ENCODE measurements at places on chromosomes 7 and 10.

DNA sequence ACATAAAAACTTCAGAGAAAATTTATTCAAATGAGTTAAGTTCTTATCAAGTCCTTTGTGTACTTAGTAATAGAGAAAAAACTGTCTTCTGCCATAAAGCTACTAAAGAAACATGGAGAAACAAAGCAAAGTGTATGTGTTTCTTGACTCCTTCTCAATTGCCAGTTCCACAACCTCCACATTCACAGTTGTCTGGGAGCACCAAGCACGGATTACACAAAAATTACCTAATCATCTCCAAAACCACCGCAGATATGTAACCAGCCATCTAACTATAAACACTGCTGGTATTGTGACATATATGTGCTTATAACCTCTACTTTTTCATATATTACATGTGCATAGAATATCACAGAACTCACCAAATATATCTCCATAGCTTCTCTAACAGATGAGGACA, 23.1 kb downstream of the MAGI2 start:
- no peak for DNase-seq

DNA sequence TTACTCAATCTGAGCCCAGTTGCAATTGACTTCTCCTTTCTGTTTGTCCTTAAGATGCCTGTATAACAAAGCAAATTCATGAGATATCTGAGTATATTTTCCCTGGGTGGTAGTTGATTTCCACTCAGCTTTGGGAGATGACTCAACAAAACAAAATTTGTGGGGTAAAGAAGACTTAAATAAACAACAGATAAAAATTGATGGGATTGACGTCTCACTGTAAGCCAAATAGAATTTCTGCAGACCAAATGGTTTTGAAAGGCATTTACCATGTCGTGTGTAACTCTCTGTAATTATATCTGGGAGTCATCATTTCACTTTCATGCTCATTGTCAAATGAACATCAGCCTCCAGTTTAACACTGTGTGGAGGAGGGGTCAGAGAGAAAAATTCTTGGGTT, 255.4 kb upstream of the MYO3A start:
- DNase-seq: no peak

DNA sequence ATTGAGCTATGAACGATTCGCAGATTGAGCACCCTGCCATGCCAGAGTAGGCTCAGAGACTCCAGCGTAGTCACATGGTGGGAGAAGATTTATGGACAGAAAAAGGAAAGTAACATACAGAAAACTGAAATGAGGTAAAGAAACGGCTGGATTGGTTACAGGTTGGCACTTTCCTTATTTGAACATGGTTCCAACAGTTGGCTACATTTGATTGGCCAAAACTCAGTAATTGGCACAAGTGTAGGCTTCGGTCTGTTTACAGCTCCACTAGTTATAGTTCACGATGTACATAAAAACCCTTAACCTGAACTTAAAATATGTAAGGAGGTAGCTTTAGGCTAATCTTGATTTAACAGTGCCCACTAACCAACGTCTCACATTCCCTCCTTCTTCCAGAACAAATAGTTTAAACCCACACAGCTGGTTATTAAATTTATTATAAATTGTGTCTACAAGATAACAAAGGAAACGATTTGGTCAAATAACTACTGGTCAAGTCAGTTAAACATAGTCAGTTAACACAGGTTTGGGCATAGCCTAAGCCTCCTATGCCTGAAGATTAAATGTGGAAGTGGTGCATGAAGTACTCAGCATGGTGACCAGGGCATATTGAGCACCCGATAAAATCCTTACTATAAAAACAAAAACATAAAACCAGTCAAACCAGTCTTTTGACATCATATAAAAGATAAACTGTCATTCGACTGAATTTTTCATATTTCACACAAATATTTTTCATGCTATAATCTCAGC, 17.9 kb upstream of the MTERF1 start:
- DNase-seq: no peak

- no peak for DNase-seq
Observed at GRCh38 chr10:33813871-33814270, 479.4 kb upstream of the NRP1 start.

DNA sequence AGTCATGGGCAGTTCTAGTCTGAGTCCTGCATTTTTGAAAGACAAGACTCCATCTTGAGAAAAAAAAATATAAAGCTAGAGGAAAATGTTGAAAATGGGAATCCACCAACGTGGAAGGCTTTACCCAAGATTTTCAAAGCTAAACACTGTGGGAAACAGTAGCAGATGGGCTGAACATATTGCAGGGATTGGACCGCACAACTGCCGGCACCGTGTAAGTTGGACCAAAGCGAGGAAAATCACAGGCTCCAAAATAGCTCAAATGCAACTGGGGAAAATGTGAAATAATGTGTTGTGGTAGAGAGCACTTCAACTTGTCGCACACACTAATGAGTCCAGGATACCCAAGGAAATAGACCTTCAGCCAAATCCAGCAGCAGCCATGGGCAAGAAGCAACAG, 26.4 kb upstream of the ADRB1 start:
- no peak for DNase-seq

DNA sequence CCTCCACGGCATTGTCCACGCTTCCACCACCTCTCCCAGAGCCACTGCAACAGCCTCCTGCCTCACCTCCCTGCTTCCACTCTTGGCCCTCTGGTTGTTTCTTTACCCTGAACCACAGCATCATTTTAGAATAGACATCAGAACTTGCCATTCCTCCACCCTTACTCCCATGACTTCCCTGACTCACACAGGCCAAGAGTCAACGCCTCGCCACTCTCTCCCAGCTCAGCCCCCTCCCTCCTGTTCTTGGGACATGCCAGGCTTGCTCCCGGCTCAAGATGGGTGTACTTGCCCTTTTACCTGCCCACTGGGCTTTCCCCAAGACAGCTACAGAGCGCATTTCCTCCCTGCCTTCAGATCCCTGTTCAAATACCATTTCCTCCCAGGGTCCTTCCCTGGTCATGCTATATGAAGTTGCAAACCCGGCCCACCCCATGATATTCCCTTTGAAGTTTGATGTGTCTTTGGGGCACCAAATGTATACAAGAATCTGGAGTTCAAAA, 429.1 kb downstream of the RPS24 start:
- no peak for DNase-seq

DNA sequence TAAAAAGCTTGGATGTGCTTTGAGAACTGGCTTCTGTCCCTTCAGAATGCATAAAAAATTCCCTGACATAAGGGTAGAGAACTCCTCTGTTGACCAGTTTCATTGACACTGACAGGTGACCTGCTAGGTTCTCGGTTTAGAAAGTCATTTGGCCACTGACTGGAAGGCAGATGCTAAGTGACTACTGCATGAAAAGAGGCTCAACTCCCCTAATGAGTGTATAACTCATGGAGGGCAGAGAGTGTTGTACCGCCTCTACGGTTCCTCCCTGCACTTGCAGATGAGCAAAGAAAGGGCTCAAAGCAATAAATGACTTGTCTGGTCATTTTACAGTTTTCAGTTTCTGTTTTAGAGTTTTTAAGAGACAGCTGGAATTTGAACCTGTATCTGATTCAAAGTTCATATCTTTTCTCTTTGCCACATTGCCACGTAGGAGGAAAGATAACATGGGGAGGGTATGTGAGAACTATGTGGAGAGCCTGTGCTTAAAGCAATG, 2.9 kb upstream of the FGL2 start:
- no peak for DNase-seq

DNA sequence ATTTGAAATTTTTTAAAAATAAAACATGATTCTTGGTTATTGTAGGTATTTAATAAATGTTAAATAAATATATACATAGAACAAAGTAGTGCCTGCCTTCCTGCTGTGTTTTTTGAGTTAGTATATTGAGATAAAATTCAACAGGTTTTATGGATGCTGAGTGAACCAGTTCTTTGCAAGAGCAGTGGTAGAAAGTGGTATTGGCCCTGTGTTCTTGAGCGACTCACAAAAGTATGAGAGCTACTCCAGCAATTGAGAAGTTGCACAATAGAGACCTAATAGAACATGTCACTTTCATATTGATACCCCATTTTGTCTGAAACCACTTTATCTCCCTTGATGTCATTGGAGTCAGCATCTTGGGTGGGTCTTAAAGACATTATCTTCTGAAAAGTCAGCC, 32.6 kb upstream of the GJD4 start:
- no peak for DNase-seq

- DNase-seq: no peak
Observed at GRCh38 chr10:8584666-8585065, 530.2 kb downstream of the GATA3 start.

DNA sequence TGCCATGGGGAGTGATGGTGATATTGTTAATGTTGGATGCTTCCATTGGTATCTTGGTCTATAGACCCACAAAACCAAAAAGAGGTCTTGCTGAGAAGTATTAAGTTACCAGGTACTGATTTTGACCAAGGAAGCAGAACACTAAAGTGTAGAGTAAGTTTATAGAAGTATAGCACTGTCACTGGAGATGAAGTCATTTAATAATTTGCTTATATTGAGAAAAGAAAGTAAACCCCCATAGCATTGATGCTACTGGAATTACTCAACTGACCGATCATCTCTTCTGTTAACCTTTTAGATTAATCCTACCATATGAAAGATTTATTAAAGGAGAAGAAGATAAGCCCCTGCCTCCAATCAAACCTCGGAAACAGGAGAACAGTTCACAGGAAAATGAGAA, 183.2 kb downstream of the RTKN2 start:
- no peak for DNase-seq

Data from stimulated activated CD8-positive, alpha-beta memory T cell treated with anti-CD3 and anti-CD28 coated beads, Interleukin-4, amount 100 ng/mL, for 1 hour (primary cell).